ENCODE measurements at places on chromosomes 12 and 14.

GRCh38 chr12:125418902-125419564 lies 353.8 kb downstream of the AACS start:
- no peak for DNase-seq

- no peak for DNase-seq
Measured at GRCh38 chr12:57591782-57592325, 862 bp downstream of the PIP4K2C start.

DNA sequence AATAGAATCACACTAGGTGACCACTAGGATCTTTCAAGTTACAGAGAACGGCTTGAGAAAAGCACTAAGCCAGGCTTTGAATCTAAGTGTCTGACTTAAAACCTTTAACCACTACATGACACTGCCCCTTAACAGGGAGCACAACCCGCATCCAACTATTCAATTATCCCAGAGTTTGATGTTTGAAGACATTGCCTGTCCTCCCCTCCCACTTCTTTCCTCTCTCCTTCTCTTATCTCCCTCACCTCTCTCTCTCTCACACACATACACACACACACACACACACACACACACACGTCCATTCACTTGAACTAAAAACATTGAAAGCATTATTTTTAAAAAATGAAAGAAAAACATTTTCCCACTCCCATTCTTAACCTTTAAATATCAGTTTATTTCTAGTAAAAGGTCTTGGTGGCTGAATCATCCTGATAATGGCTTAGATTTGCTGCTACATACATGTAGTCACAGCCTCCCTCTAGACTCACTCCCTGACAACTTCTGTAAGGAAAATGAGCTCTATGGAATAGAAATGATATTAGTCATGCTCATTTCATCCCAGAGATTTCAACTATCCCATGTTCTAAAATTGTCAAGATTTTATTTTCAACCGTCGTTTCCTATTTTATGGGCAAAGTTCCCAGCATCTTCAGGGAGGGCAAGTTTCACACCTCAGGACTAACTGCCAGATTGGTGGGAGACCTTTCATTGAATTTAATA lies 53.5 kb upstream of the RAP1B start:
- no peak for DNase-seq

GRCh38 chr12:89787763-89788162 lies 79.1 kb upstream of the ATP2B1 start:
- no peak for DNase-seq

- DNase-seq: no peak
Measured at GRCh38 chr12:122939125-122939524, 27.1 kb downstream of the ABCB9 start.

DNA sequence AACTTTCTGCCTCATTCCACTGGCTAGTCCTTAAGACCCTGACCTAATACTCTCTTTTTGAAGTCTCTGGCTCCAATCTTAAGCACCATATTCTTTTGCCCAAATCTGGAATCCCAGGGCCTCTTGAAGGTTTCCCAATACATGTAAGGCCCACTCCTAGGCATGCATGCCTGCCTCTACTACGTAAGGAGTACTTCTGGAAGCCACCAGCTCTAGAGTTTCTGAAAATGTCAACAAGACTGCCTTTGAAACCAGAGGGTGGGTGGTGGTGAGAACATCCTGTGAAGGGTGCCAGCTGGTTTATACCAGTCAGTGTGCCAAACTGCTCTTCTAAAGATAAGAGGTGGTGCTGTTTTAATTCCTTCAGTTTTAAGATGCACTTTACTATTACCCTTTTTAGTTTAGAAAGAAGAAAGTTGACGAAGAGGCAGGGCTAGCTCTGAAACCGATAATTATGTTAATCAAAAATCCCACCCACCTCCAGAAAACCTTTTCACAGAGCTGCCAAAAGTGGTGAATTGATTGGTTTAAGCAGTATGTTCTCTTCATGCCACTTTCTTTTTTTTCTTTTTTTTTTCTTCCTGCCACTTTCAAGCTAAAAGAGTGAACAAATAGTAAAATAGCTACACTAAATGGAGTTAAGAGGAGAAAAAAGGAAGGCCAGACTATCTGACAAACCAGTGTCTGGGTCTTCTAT lies 8.7 kb upstream of the WDR89 start:
- no peak for DNase-seq

DNA sequence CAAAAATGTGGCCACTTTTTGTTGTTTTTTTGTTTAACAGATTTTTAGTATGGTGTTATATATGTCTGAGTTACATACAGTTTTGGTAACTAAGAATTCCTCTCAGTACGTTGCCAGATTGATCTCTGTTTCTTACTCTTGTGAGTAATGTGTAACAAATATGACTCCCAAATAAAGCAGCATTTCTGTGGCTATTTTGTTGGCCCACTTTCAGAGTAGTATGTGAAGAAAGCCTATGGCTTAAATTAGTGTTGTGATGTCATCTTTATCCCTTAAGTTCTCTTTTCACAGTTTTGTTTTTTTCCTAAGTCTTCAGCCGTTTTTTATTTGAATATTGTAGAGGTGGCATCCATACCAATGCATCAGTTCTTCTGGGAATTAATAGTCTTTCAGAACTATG lies 10.7 kb downstream of the PCNX4 start:
- no peak for DNase-seq

GRCh38 chr12:2650261-2651067 lies 144.3 kb upstream of the FKBP4 start:
- no peak for DNase-seq

DNA sequence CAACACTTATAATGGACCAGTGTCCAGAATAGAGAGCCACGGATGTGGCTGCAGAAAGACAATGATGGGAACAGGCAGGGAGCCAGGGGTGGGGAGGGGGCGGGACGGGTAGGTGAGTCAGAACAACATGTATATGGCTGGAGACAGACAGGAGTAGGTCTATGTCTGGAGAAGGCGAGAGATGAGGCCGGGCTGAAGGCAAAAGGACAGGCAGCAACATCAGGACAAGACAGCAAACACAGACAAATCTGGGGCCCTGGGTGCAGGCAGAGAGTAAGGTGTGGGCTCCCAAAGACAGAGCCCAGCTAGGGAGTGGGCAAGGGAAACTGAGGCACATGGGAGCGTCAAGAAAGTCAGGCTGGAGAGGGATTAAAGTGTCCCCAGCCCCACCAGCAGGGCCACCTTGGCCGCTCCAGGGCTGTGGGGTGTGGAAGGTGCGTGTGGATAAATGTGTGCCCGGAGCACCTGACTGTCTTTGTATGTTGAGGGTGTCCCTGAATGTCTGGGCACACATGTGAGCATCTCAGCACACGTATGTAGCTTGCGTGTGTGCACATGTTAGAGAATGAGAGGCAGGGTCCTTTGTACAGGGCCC lies 44.1 kb downstream of the FAM222A start:
- DNase-seq: no peak

- no peak for DNase-seq
Measured at GRCh38 chr12:38744041-38744440, 161.3 kb downstream of the CPNE8 start.

GRCh38 chr12:54206791-54207190 lies 18.0 kb upstream of the SMUG1 start:
- DNase-seq: no peak

GRCh38 chr12:11795913-11796459 lies 146.5 kb downstream of the ETV6 start:
- DNase-seq: no peak

- DNase-seq: no peak
Measured at GRCh38 chr14:84036840-84037239, 1493.1 kb upstream of the FLRT2 start.

DNA sequence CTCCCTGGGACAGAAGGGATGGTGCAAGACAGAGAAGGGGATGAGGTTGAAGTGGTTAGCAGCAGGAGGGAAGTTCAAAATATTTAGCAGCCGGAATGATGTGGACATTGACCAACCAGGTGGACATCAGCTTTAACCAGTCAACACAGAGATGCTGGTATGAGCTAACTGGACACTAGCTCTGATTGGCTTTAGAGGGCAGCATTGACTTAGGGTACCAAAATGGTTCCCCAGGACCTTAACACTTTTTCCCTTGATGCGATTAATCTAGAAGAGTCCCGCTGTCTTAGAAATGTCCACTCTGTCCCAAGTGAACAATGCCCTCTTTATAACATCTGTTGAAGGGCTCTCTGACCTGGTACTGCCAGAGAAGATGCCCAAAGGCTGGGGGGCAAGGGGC lies 134.0 kb upstream of the GSC start:
- DNase-seq: no peak

Measured in stimulated activated effector memory CD8-positive, alpha-beta T cell treated with anti-CD3 and anti-CD28 coated beads, Interleukin-12 subunit alpha, Interleukin-12 subunit beta, amount 100 ng/mL, for 72 hours (primary cell).